Fibroblast of skin of back (primary cell): ENCODE measurements at places on chromosomes 13 and 19.

DNA sequence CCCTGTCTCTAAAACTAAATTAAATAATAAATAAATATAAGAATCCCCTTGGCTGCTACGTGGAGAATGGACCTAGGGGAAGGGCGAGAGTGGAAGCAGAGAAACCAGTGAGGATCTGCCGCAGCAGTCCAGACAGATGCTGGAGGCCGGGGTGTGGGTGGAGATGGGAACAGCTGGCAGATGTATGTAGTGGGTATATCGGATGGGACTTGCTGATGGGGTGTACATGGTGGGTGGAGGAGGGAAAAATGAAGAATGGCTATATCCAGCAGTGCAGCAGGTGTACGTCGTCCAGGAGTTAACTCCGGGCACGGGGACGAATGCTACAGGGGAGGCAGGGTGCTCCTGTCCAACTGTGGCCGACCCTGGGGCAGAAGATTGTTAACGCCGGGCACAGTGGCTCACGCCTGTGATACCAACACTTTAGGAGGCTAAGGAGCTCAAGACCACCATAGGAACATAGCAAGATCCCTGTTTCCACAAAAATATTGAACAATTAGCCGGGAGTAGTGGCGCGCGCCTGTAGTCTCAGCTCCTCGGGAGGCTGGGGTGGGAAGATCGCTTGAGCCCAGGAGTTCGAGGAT, 654 bp downstream of the CEP89 start:
- no peak for DNase-seq

GRCh38 chr13:81659984-81660383, 1319.1 kb upstream of the SPRY2 start:
- no peak for DNase-seq

DNA sequence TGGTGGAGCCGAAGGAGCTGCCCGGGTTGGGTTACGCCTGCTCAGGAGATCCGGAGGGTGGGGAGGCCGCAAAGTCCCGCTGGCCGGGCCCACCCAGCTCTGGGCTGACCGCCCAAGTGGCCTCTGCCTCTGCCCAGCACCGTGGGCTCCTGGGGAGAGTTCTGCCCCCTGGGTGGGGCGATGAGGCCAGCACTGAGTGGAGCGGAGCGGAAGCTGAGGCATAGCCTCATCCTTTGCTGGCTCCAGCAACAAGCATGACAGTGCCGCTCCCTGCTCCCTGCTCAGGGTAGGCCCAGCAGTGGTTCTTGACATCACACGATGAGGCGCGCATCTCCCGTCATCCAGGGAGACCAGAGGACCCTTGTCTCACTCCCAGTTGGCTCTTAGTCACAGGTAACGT, 22.5 kb downstream of the CCDC8 start:
- no peak for DNase-seq

- peak; percentile 75 for DNase-seq
Measured at GRCh38 chr13:76792731-76793347, 93.4 kb downstream of the KCTD12 start.

- no peak for DNase-seq
Measured at GRCh38 chr19:7978179-7978825, 27.1 kb downstream of the ELAVL1 start.

GRCh38 chr13:52737451-52737850, 2.2 kb downstream of the CNMD start:
- no peak for DNase-seq

GRCh38 chr19:15251010-15251748, 18.9 kb upstream of the EPHX3 start:
- DNase-seq = peak; percentile 98
